ENCODE measurements at places on chromosomes 7 and 10. TPM values are rescaled to one million over a fixed set of nuclear protein-coding genes. Genes with fewer than 3 reads are reported as not detected.
A peak's percentile ranks its signal among the peaks of the same experiment; 100 is the strongest.

GRCh38 chr7:66198956-66199355, 6.2 kb upstream of the TPST1 start:
- no peak for DNase-seq
- no peaks in the 10 kb centered on the region for H3K36me3 ChIP-seq
- H3K4me1 ChIP-seq, result no peaks in the 10 kb centered on the region
- H3K27me3 ChIP-seq, result no peaks in the 10 kb centered on the region

Gene LRRC17
- total RNA-seq, result 3.0 TPM

DNA sequence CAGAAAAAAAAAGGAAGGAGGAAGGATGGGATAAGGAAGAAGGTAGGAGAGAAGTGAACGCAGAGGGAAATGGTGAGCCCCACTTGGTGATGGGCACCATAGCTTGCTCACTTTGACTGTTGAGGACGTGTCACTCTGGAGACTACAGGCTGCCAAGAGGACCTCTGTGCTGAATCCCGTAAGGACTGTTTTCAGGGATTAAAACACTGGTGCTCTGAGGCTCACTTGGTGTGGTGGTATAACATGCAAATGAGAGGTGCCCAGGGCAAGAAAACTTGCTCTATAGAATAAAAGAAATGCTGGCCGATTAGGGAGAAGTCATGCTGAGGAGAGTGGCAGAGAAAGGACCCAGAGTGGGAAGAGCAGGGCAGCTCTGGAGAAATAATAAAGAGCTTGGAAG, 5.3 kb upstream of the IL2RA start:
- no peak overlapping the region for H3K4me3 ChIP-seq
- H3K4me1 ChIP-seq, result no peaks in the 10 kb centered on the region
- H3K27me3 ChIP-seq, result no peaks in the 10 kb centered on the region
- H3K27ac ChIP-seq, result no peak overlapping the region
- DNase-seq, result no peak

GRCh38 chr10:71072823-71073210, 139.6 kb upstream of the UNC5B start:
- H3K27ac ChIP-seq, result no peak overlapping the region
- H3K4me3 ChIP-seq, result no peak overlapping the region
- no peaks in the 10 kb centered on the region for H3K27me3 ChIP-seq

Gene C1QL3
- 1.3 TPM for total RNA-seq

DNA sequence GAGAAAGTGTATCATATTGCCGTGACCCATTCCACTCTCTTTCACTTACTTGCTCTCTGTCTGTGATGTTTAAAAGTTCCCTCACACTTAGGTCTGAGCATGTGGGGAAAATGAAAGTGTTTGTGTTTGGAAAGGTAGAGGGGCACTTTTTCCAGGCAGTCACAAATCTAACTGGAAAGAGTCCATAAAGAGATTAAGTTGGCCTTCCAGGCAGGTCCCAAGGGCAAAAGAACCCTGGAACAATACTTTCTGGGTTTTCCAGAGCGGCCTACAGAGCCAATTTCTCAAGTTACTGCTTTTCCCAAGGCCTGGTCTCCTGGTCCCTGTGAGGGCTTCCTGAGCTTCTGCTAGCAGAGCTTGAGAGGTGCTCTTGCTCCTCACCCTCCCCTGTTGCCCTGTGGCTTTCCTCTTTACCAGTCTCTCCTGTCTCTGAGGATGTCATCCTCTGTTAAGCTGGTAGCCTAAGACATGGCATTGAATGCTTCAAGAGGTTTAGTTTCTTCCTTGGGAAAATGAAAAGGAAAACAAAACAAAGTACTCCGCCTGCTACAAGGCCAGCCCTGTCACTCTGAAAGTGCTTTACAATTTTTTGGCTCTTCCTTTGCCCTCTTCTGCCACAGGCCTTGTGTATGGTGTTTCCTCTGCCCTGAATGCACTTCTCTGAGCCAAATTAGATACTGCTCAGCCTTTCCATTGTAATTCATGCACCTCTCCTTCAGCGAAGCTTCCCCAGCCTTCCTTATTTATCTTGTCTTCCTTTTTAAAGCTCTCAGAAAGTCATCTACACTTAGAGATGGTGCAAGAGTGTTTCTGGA, 20.1 kb downstream of the TES start:
- no peaks in the 10 kb centered on the region for H3K36me3 ChIP-seq
- no peak for DNase-seq
- no peaks in the 10 kb centered on the region for H3K27me3 ChIP-seq
- H3K4me3 ChIP-seq, result no peak overlapping the region
- H3K4me1 ChIP-seq, result no peaks in the 10 kb centered on the region

Gene EPDR1
- total RNA-seq, result 6.4 TPM

DNA sequence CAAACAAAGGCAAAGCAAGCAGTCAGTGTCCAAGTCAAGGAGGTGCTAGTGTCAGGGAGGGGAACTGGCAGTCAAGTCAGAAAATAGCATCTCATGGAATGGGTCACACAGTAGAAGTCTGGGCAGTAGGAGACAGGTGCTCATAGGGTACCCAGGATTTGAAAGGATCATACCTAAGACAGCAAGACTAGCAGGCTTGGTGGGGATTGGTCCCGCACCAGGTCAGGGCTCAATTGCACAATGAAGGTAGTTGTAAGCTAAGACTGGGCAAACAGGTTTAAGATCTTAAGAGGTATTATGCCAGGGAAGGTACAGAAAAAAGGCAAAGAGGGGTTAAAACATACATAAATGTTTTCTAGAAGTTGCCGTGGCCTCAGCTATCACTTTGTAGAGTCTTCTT, 181.4 kb upstream of the ETV1 start:
- no peaks in the 10 kb centered on the region for H3K36me3 ChIP-seq
- H3K27ac ChIP-seq, result no peak overlapping the region
- H3K27me3 ChIP-seq, result no peaks in the 10 kb centered on the region
- H3K4me3 ChIP-seq, result no peak overlapping the region
- no peak for DNase-seq
- no peaks in the 10 kb centered on the region for H3K4me1 ChIP-seq

GRCh38 chr7:150383710-150384397, 4.7 kb downstream of the ZNF775 start:
- peak overlapping the region; percentile 83 for H3K27ac ChIP-seq
- peak; percentile 92 for DNase-seq
- no peaks in the 10 kb centered on the region for H3K27me3 ChIP-seq
- H3K36me3 ChIP-seq, result no peaks in the 10 kb centered on the region
- peaks cover 29% of the 10 kb centered on the region for H3K4me1 ChIP-seq

Gene MYO1G
- 0.19 TPM for total RNA-seq

Gene SPACDR
- 0.33 TPM for total RNA-seq

GRCh38 chr7:149409895-149410294, 51.0 kb downstream of the ZNF777 start:
- H3K4me1 ChIP-seq, result peaks cover 2% of the 10 kb centered on the region
- H3K27ac ChIP-seq, result no peak overlapping the region
- no peak overlapping the region for H3K4me3 ChIP-seq
- H3K27me3 ChIP-seq, result no peaks in the 10 kb centered on the region

Gene KIAA1217
- total RNA-seq, result 13.6 TPM

All from H1 (cell line).